ENCODE measurements at places on chromosomes 13 and 19. TPM values are rescaled to one million over a fixed set of nuclear protein-coding genes. Genes with fewer than 3 reads are reported as not detected.

The STOML3 gene
- not detected for total RNA-seq

The AMER2 gene
- not detected for total RNA-seq

The DZIP1 gene
- 6.5 TPM for total RNA-seq

The CYP2A7 gene
- not detected for total RNA-seq

The LILRA6 gene
- total RNA-seq = not detected

The LRRC4B gene
- total RNA-seq = not detected

The GIPC3 gene
- not detected for total RNA-seq

The SCN1B gene
- total RNA-seq = 0.64 TPM

The ZNF66 gene
- total RNA-seq = 3.3 TPM

The VSIG10L gene
- 1.6 TPM for total RNA-seq

The NLRP4 gene
- total RNA-seq = not detected

The OVOL3 gene
- not detected for total RNA-seq

The CYP4F12 gene
- total RNA-seq = 2.3 TPM

The DOCK9 gene
- total RNA-seq = 68.7 TPM

The KCNC3 gene
- 0.36 TPM for total RNA-seq

The WIZ gene
- total RNA-seq = 17.6 TPM

The ADGRL1 gene
- 13.0 TPM for total RNA-seq

The MYO16 gene
- total RNA-seq = 0.07 TPM

The IGFL1 gene
- total RNA-seq = under 0.01 TPM

The URAD gene
- not detected for total RNA-seq

The DCT gene
- total RNA-seq = 0.21 TPM

The SHISA7 gene
- total RNA-seq = not detected

The SYNGR4 gene
- total RNA-seq = not detected

The APOC1 gene
- not detected for total RNA-seq

The SRRM5 gene
- 0.07 TPM for total RNA-seq

The PLEKHG2 gene
- 20.1 TPM for total RNA-seq

The SERP2 gene
- 0.36 TPM for total RNA-seq

The PRSS57 gene
- not detected for total RNA-seq

The LTBP4 gene
- total RNA-seq = 75.8 TPM

The SOX1 gene
- total RNA-seq = not detected

The PRR12 gene
- total RNA-seq = 7.8 TPM

The SYDE1 gene
- total RNA-seq = 1.0 TPM

The ZNF235 gene
- total RNA-seq = 6.9 TPM

The PLA2G4C gene
- 1.7 TPM for total RNA-seq

The ZNF492 gene
- under 0.01 TPM for total RNA-seq

The IGFL2 gene
- total RNA-seq = not detected
